Skin of body (tissue), 3 donors: ENCODE measurements at places on chromosomes 2 and 18. TPM values are rescaled to one million over a fixed set of nuclear protein-coding genes. Genes with fewer than 3 reads are reported as not detected.

The ZAP70 gene
- total RNA-seq: 1.4 TPM

The CTAGE1 gene
- not detected for total RNA-seq

The ZNF407 gene
- total RNA-seq: 21.6 TPM

DNA sequence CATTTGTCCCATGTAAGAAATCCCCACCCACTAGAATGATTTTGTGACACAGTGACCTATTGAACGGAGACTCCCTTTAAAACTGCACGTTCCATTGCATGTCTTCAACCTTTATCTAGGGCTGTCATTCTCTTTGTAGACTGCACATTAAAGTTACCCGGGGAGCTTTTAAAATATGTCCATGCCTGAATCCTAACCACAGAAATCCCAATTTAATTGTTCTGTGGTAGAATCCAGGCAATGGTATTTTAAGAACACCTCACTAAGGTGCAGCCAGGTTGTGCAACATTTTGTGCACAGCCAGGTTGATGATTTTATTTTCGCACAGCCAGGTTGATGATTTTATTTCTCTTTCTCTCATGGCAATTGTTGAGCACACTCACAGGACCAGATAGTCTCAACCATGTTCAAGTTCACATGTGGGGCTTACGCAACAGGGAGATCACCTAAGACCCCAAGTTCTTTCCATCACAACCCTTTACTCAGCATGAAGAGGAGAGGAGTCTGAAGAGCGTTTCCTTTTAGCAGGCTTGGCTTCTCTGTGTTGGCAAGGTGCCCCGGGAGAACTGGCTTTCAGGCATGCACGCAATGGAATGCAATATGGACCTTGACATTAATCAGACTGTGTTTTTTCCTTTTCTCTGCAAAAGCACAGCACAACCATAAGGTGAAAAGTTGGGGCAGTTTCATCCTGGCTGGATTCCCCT lies 467.3 kb upstream of the ETAA1 start:
- peak; percentile 18 for DNase-seq

DNA sequence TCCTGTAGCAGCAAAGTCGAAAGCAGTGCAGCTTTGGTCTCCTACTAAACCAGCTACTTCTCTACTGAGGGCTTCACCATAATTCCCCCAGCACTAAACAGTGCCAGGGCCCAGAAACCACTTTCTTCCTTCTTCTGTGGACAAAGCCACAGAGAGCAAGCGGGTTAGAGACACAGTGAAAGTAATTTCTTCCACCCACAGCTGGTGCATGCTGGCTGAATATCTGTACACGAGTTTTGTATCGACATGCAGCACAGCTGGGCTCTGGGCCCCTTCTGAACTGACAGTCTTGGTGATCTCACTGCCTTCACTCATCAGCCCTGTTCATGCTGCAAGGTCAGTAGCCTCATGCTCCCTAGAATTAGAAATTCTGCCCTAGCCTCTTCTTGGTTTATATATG lies 74.0 kb upstream of the SULT1C3 start:
- DNase-seq: no peak

- no peak for DNase-seq
Observed at GRCh38 chr2:175431101-175431946, 249.8 kb upstream of the ATP5MC3 start.

DNA sequence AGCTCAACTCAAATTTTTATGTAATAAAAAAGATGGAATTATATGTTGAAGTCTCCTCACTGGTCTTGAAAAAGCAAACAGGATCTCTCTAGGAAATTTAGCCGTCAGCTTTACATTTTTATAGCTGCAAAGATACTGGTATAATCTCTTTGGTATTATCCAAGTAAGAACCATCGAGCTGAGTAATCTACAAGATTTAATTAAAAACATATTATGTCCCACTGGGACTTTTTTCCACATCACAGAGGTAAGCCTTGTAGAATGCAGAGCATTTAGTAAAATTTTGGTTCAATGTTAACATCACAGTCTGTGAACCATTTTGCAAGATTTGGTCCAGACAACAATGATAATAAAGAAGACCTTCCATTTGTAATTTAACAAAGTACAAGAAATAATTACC lies 162.6 kb upstream of the SLC39A10 start:
- DNase-seq: no peak

DNA sequence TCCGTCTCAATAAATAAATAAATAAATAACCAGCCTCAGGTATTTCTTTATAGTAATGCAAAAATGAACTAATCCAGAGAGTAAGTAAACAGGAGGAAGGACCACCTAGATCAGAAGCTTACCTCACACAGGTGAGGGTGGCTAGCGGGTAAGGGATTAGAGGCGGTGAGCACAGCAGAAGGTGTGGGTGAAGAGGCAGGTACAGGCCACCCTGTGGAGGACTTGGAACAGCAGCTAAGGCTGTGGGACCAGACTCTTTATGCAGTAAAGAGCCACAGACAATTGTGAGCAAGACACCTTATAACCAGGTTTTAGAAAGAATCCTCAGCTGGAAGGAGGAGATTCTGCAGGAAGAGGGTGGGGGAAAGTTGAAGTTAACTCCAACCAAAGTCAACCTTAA lies 34.2 kb upstream of the TTR start:
- no peak for DNase-seq

DNA sequence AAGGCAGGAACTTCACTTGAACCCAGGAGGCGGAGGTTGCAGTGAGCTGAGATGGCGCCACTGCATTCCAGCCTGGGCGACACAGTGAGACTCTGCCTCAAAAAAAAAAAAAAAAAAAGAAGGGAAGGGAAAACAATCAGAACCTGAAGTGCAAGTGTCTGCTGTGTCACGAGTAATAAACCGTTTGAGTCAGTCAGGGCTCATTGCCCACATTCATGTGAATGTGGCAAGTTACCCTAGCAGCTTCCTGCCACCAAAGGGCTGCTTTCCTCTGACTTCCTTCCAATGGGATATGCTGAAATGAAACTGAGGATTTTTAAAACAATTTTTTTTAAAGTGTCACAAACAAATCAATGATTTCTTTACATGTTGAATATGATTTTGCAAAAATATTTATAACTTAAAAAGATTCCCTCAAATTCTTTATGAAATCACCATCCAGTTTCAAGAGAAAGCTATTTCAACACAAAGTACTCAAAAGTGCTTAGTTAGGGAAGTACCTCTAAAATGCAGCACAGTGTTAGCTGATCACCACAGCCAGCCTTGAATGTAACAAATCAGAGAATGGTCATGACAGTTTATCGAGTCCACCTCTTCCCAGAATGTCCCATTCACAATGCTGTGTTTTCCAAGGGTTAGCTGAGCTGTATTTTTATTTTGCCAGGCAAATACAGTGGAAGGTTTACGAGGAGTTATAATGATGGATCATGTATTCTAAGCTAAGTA lies 36.4 kb downstream of the WDSUB1 start:
- no peak for DNase-seq

DNA sequence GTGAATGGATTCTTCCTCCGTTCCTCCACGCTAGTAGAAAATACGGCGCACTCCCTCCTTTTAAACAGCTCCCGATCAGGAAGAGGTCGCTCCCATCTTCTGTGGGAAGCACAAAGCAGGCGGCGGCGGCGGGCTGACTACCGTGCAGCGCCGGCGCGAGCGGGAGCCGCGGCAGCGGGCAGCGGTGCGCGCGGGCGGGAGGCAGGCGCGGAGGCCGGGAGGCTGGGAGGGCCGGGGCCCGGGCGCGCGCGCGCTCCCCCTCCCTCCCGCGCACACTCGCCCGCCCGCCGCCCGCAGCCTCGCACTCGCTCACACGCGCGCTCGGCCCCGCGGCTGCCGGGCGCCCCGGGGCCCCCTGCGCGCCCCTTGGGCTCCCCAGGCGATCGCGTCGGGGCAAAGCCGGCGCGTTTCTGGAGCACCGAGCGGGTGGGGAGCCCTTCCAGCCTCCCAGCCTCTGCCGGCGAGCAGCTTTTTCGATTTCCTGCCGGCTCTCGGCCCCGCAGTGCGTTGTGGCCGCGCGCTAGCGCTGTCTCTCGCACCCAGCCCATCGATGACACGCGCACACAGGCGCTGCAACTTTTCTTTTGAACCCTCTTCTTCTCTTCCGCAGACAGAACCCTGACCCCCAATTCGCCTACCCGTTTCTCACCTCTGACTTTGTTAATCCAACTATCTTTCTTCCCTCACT lies at the start of gene SLC8A1:
Gene SLC8A1 (minus strand): TSS at position 173 of the 688 bp plus-strand sequence.
- no peak for DNase-seq

GRCh38 chr18:44859751-44860439 lies 179.2 kb downstream of the SETBP1 start:
- DNase-seq: no peak

DNA sequence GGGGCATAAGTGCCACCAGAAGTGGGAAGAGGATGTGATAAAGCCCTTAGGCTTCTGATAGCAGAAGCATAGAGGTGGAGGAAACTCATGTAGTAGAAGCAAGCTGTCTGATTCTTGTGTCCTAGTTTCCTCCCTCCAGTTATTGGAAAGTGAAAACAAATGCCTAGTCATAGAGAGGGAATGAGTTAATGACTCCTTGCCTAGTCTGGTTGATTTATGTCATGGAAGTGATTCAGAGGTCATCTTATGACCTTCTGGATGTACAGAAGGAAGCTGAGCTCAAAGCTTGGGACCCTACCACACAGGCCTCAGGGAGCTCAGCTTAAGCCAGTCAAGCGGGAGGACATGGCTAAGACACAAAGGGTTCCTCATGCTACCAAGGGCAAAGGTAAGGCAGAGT lies 232.2 kb downstream of the THSD7B start:
- DNase-seq: no peak

DNA sequence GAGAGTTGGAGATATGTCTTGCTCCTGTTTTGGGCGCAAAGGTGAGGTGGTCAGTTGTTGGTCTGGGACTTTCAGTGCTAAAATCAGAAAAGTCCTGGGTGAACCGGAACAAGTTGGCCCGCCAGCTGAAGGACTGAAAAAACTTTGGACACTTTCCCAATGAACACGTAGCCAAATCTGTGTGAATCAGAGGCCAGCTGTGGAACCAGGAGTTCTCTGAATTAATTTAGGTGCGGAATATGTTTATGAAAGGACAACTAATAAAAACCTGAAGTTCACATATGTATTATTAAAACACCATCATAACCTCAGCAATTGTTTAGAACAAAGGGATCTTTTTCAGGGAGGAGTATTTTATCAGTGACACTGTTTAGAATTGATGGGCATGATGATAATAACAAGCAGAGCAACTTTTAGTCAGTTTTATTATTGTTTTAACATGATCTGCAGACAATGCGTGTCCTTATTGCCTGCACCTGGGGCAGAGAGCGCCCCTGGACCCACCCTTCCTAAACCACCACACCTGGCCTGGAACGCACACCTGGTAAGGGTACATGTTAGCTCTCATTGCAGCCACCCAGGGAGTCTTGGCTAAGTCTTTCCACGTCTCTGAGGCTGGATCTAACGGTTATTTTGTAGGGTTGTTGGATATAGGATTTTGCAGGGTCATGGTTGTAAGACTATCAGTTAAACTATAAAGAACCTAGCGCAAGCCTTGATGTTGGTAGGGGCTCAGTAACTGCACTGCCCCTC lies 9.9 kb upstream of the ODC1 start:
- DNase-seq: peak; percentile 27

- DNase-seq: no peak
Observed at GRCh38 chr18:28045880-28046279, 131.1 kb downstream of the CDH2 start.

DNA sequence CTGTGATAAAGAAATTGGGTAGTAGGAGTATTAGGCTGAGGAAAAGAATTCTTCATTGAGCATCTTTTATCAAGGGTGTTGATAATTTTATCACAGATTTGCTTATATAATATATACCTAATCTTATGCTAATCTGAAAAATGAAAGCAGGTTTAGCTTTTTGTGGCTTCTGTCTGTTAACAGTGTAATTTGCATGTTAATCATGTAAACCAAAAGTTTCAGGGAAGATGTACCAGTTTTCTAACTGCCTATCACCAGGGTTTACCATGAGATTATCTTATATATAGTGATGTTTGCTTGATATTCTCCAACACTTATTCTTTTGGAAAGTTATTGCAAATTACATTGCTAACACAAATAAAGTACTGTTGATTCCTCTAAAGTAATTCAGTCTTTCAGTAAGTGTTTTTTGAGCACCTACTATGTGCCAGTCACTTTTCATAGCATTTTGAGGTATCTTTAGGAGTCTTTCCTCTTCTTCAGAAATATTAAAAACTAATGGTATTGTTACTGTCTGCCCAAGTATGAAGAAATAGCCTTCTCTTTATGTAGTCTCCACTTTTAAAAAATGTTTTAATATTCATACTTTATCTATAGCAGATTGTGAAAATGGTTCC lies 41.6 kb downstream of the GCC2 start:
- DNase-seq: no peak
